ENCODE measurements at places on chromosomes 6 and 20.

- no peak for DNase-seq
These were observed 16.7 kb upstream of the LMBRD1 start for GRCh38 chr6:69813508-69813907.

- no peak for DNase-seq
These were observed 6.9 kb upstream of the CD40 start for GRCh38 chr20:46111028-46111835.

- DNase-seq: no peak
These were observed 2.4 kb upstream of the KCNK5 start for GRCh38 chr6:39231521-39232243.

GRCh38 chr6:37589198-37589597 is 89.5 kb upstream of the CCDC167 start:
- no peak for DNase-seq

DNA sequence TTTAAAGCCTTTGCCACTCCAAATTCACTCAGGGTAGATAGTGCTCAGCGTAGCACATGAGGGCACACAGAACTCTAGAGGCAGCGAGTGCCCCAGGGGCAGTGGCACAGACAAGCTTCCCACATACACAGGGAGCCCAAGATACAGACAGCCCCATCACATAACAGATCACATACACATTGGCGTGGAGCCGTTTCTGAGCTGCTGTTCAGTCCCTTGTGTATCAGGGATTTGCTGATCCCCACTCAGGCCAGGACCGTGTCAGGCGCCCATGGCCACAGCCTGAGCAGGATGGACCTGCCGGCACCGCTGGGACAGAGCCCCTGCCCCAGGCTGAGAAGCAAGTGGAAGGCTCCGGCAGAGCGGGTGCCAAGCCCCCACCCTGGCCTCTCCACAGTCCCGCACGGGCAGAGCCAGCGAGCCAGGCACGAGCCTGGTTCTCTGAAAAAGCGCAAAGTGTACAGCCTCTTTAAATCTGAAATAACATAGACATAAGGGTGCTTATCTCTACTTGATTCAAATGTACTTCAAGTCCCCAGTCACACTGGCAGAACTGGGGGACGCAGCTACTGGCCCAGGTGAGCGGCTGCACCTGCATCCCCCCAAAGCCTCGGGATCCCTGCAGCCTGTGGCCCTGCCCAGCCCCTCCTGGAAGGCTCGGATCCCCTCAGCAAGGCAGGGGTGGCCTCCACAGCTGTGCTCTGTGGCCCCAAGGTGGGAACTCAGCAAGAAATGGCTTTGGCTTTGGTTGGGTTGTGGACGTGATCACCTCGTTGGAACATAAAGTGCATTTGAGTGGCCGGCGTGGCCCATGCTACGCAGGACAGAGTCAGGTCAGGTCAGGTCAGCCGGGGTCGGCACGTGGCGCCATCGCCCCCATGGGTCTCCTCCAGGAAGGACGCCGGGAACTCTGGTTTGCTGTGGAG is 231.3 kb downstream of the ERMARD start:
- DNase-seq: no peak
